ENCODE measurements at places on chromosomes 13 and 19.

DNA sequence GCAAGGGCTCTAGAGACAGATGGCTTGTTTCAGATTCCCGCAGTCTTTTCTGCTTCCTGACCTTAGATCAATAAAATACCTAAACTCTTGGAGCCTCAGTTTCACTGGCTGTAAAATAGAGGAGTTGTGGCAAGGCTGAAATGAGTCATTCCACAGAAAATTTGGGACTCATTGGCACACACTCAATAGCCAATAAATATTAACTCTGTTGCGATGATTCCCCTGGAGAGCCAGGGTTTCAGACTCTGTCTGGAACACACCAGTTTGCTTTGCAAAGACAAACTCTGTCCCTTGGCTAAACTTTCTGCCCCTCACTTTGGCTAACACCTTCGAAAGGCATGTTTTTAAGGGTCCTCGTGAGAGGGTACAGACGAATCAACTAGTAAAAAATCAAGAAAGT lies 18.1 kb upstream of the UBE2L5 start:
- DNase-seq: no peak

DNA sequence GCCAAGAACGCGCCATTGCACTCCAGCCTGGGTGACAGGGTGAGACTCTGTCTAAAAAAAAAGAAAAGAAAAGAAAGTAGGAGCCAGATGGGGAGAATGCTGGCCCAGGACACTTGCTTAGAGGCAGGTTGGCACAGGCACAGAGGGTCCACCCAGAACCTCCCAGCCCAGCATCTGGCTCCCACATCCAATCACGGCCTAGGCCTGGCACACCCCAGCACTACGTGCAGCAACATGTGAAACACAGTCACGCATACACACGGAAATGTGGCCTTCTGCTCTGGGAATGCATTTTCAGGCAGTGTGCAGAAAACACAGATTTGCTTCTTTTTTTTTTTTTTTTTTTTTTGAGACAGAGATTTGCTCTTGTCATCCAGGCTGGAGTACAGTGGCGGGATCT lies 20.9 kb upstream of the FOSB start:
- DNase-seq: no peak

DNA sequence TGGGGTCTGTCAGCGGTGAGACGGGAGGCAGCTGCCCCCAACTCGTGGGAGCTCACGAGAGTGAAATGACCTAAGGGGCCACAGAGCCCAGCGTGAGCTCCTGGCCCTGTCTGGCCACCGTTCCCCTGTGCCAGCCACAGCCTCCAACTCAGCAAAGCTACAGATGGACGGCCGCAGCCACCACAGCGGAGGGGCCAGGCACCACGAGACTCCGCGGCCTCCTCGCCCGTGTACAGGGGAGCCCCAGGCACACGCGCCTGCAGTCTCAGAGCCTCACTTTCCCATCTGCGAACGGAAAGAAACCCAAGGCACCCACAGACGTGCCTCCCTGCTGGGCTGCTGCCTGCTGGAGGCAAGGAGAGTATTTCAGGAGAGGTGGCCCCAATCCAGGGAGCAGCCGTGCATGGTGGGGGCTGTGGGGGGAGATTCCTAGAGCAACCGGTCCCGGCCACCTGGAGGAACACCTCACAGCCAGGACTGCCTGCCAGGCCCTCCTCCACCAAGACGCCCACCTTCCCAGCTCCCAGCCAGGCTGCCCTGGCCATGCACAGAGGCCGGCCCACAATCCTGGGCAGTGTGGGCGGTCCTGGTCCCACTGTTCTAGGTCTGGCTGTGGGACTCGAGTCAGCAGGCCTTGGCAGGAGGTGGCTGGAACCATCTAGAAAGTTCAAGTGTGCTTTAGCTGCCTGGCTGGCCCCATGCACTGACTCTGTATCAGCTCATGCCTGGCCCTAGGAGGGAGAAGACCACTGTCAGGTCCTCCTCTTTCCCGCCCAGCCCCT lies 1.9 kb downstream of the MKNK2 start:
- DNase-seq: no peak

DNA sequence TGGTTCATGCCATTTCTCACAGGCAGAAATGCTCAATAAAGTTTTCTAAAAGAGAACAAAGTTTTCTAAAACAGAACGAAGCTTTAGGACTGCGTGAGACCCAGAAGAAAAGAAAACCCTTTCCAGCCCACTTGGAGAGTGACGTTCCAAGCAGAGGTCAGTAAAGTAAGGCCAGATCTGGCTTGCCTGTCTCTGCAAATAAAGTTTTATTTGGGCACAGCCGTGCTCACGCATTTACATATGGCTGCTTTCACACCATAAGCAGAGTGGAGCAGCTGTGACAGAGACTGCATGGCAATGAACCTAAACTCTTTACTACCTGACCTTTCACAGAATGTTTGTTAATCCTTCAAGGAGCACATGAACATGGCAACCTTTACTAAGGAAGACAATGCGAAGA lies 23.6 kb downstream of the IRS2 start:
- DNase-seq: no peak

DNA sequence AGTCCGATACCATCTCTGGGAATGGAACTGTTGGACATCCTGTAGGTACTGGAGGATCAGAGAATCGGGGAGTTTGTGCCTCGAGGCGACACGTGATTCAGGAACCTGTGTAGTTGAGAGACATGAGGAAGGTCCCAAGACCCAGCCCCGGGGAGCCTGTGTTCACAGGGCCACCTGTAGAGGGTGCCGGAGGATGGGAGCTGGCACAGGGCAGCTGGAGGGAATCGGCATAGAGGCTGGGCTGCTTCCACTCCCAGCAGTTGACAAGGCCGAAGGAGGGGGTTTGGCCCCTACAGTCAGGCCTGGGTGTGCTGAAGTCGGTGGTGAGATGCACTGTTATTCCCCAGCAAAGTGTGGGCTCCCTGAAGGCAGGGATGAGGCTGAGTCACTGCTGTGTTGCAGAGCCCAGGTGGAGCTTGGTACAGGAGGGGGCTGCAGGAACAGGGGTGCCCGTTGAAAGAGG lies 2.5 kb upstream of the ISYNA1 start:
- no peak for DNase-seq

DNA sequence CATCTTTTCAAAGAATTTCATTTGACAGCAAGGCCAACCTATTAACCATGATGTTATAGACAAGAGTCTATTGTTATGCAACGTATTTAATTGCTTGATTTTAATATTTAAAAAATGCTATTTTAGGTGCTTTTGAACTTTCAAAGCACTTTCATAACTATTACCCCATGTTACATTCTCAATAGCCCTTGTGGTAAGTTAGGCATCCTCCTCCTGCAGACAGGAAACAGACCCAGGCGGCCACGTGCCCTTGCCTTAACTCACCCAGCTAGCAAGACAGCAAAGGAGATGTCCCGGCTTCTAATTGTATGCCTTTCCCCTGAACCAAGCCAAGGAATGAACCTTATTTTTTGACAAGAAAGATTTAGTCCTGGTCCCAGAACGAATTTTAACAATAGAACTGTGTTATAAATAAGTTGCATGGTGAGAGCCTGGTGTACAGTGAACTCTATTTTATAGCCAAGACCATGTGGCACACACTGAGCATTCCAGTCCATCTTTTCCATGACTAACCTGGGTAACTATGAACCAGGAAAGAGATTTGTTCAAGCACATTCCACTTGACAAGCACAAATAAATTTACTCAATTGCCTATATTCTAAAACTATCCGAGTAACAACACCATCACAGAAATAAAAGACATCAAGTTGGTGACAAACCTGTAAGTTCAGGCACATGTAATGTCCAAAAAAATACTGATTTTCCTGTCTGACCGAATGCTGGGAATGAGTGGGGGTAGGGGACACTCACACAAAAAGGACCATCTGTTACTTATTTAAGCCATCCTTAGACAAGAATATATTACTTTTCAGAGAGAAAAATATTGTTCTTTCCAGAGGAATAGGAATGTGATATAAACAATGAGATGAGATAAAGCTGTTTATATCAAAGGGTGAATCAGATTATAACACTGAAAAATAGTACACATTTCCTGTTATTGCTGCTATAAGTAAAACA lies 163.0 kb downstream of the EFNB2 start:
- no peak for DNase-seq

GRCh38 chr19:40803170-40803856 lies 4.3 kb downstream of the EGLN2 start:
- DNase-seq: no peak

DNA sequence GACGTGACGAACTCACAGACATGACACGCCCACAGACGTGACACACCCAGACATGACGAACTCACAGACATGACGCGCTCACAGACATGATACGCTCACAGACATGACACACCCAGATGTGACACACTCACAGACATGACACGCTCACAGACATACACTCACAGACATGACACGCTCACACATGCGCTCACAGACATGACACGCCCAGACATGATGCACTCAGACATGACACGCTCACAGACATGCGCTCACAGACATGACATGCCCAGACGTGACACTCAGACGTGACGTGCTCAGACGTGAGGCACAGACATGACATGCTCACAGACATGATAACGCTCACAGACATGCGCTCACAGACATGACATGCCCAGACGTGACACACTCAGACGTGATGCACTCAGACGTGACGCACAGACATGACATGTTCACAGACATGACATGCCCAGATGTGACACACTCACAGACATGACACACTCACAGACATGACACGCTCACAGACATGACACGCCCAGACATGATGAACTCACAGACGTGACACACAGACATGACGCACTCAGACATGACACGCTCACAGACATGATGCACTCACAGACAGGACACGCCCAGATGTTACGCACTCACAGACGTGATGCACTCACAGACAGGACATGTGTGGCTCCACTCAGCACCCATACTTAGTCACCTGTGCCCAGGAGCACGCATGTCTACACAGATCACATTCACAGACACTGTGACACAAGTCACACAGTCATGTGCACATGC lies 8.1 kb downstream of the ERFL start:
- DNase-seq: no peak

DNA sequence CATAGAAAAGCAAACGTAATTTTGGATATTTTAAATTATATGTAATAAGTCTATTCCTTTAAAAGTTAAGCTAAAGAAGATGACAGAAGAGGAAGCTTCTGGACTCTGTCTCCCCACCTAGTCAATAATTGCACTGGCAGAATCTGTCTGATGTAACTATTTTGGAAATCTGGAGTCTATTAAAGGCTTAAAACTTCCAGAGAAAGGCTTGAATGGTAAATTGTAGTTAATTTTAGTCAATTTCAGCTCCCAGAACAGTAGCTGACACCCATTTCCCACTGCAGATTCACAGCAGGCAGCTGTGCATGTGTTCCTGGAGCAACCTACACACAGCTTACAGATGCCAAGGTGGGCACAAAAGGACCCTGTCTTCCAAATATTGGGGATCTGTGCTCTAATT lies 304.1 kb downstream of the PCDH20 start:
- DNase-seq: no peak

DNA sequence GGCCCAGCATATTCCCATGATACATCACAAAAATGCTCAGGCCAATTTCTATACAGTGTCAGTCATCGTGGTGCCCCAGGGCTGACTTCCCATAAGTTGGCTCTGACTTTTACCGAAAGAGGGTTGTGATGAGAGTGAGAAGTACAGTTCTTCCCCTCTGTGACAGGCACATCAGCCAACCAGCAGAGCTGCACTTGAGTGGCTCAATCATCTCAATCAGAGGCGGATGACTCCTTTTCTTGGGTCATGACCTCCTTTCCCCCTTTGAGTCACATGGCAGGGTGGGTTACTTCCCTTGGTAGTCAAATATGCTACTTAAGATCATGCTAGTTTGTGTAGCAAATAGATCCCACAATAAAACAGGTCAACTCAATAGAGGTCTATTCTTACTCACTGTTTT lies 6.9 kb upstream of the AMER2 start:
- DNase-seq: no peak

GRCh38 chr13:28012383-28012782 lies 23.9 kb upstream of the URAD start:
- no peak for DNase-seq

DNA sequence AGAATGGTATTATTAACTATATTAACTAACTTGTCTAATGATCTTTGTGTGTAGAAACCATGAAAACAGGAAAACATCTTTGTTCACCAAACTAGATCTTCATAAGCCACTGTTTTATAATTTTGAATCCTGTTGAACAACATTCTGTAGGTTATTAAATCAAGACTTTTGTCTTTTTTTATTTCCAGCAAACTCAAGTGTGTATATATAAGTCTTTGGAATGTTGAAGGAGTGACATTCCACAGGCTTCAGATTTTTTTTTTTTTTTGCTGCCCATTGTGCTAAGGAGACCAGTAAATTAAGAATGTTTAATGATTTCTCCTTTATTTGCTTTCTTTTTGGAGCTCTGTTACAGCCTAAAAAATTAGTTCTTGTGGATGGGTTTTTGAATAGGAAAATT lies 89.6 kb downstream of the LMO7 start:
- no peak for DNase-seq

DNA sequence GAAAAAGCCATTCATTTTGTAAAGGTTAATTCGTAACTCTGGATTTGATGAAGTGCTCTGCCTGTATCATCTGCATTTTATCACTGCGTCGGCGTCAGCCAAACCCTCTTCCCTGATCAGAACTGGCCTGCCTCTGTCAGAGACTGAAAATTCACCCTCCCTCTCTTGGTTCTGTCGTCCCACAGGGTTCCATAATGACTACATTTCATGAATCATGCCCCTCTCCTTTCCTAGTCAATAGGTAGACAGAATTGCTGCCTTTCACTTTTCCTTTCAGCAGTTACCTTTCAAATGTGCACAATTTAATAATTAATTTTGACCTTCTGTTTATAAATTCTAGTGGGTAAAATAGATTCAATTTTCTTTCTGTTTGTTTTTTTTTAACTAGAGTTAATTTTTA lies 423.4 kb downstream of the RFC3 start:
- DNase-seq: no peak

DNA sequence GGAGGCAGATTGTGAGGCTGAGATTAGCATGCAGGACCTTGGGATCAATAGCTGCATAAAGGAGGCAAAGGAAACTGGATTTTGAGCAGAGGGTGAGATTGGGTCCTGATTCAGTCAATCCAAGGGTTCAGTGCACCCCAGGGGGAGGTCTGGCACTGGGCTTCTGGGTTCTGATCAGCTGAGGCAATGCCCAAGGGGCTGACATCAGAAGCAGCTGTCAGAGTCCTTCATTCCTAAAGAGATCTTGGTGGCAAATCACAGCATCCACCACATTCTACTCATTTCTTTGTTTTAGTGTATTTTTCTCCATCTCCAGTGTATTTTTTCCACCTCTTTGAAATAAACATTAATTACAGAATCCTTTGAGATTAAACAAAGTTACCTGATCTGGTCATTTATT lies 5.4 kb upstream of the LYPD5 start:
- DNase-seq: no peak

DNA sequence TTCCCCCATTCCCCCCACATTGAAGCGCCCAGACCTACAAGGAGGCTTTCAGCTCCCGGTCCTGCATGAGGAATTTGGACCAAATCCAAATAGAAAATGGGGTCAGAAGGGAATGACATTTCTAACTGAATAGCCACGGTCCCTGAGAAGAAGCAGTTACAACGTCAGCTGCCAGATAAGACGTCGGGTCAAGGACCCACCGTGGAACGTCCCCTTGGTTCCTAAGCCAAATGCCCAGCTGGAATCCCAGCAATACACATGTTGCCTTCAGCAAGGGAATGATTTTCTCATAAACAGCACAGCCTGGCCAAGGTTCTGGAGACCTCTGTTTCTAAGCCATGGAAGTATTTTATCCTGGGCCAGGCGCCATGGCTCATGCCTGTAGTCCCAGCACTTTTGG lies 109.1 kb upstream of the PEG3 start:
- no peak for DNase-seq
